ENCODE measurements at places on chromosomes 3 and 15.

GRCh38 chr3:73100741-73101559 lies 39.5 kb downstream of the EBLN2 start:
- peak; percentile 85 for DNase-seq

GRCh38 chr3:155362808-155363689 lies 69.6 kb upstream of the STRIT1 start:
- no peak for DNase-seq

DNA sequence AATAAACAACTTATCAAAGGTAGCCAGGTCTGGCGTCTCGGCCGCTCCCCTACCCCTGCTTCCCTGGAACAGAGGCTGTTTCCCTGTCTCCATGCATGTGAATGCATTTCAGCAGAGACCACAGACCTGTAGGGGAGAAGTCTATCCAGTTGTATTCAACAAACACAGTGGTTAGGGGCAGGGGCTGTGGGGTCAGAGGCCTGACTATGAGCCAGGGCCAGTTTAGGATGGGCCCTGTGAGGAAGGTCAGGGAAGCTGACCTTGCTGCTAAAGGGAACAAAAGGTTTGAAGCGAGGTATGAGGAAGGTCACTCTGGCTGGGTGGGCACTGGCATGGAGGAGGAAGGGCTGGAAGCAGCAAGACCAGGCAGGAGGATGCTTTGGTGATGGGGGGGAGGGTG lies 184.6 kb downstream of the XXYLT1 start:
- DNase-seq, result no peak

- DNase-seq, result no peak
Measured at GRCh38 chr3:61668317-61668864, 107.0 kb downstream of the PTPRG start.

DNA sequence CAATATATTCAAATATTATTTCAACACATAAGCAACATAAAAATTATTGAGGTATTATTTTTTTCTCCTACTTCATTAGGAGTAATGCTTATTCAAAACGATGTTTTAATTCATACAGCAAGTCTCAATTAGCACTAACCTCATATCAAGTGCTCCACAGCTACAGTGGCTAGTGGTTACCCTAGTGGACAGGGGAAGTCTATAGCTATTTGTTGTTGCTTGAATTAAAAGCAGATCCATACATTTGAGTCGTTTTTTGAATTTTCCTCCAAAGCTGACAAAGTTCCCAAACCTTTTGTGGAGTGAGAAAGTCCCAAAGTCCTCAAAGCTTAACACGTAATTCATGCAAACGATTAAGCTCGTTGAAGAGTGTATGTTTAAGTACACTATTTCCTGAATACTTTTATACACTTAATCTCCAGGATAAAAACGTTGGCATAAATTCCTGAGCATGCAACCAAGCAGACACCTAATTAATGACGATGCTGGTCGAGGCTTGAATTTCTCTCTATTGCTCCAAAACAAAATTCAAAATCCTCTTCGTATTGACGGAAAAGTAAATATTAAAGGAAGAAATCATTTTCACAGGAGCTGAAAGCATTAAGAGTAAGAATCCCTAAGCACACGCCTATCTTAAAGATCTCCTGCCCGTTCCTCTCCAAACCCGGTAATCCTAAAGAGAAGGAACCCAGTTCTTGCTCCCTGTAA lies 985 bp downstream of the VPS13C start:
- no peak for DNase-seq

- no peak for DNase-seq
Measured at GRCh38 chr3:51379301-51379700, 5.8 kb upstream of the MANF start.

GRCh38 chr15:98667521-98668179 lies 19.3 kb downstream of the IGF1R start:
- no peak for DNase-seq

All from activated CD4-positive, alpha-beta T cell treated with anti-CD3 and anti-CD28 coated beads, Interleukin-2, Interleukin-6, amounts not matched to agents 100 ng/mL and 50 ng/mL, durations not matched to agents 16 hours and 8 hours (primary cell).